ENCODE measurements at places on chromosomes 6 and 20. TPM values are rescaled to one million over a fixed set of nuclear protein-coding genes. Genes with fewer than 3 reads are reported as not detected.

Gene BACH2
- 111 TPM for total RNA-seq

Gene PRR18
- not detected for total RNA-seq

Gene RIPOR2
- total RNA-seq = 69.7 TPM

Gene FHL5
- not detected for total RNA-seq

Gene WFDC13
- total RNA-seq = not detected

Gene HLA-DRA
- total RNA-seq = 18.8 TPM

Gene TMEM244
- not detected for total RNA-seq

Gene CLPSL1
- not detected for total RNA-seq

Gene OXT
- total RNA-seq = 1.8 TPM

Gene MDC1
- total RNA-seq = 102 TPM

Gene HBS1L
- 193 TPM for total RNA-seq

Gene TREM2
- not detected for total RNA-seq

Gene TRIM10
- not detected for total RNA-seq

Gene ATG5
- 38.4 TPM for total RNA-seq

Gene GCNT2
- total RNA-seq = 3.1 TPM

Data from activated T-cell treated with anti-CD3 and anti-CD28 coated beads, Interleukin-2, amount 50 U/mL, for 72 hours (primary cell).